ENCODE measurements at places on chromosomes 16 and 17. TPM values are rescaled to one million over a fixed set of nuclear protein-coding genes. Genes with fewer than 3 reads are reported as not detected.

ST6GALNAC2 gene
- 5.6 TPM for total RNA-seq

- DNase-seq: no peak
Measured at GRCh38 chr16:55297910-55298479, 26.0 kb upstream of the IRX6 start.

C1QL1 gene
- 0.55 TPM for total RNA-seq

DNA sequence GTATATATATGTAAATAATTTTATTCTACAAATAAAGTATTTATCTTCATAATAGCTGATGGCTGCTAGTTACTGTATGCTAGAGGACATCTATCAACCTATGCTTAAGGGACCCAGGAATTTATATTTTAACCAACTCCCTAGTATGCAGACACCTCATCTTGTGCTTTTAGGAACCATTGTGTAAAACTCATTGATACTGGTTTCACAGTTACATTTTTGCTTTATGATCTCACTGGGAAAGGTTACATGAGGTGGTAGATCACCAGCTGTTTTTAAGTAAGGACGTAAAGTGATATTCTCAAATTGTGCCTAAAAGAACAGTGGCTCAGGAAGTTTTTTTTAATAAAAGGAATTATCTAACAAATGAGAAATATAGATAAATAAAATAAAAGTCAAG lies 56.4 kb downstream of the VMP1 start:
- DNase-seq: no peak

DNA sequence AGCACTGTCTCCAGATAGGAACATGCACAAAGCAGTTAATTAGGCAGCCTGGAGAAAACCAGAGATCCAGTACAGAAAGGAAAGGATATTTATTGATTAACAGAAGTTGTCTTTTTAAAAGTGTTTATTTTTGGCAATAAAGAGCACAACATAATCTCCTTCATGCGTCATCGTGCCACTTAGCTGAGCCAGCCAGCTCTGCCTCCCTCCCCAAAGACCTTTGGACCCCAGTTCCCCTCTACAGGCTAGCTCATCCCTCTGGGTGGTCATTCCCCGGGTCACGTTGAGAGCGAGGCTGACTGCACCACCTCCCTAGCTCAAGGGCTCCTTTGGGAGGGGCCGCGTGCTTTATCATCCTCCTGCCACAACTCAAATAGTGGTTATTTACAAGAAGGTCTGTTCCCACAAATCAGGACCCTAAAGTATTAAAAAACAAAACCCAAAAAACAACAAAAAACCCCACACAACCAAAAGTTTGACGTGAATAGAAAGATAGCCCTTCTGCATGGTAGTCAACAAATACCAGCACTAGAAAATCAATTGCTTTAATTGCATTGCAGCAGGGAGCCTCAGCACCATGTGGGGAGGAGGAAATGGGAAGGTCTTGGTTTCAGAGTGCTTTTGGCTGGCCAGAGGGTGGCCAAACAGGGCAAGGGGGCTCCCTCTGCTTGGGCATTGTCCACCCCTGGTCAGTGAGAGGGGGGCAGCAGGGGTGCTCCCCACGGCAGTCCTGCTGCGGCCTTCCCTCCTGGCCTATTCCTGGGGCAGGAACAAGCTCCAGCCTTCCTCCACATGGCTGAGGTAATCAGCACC lies 9.6 kb downstream of the POLR2C start:
- no peak for DNase-seq

GRCh38 chr17:181245-182049 lies at the start of gene DOC2B:
Gene DOC2B (minus strand): TSS chr17:181650. CDS start chr17:181479, 171 bp downstream.
- DNase-seq: peak; percentile 68

G6PC1 gene
- not detected for total RNA-seq

DNA sequence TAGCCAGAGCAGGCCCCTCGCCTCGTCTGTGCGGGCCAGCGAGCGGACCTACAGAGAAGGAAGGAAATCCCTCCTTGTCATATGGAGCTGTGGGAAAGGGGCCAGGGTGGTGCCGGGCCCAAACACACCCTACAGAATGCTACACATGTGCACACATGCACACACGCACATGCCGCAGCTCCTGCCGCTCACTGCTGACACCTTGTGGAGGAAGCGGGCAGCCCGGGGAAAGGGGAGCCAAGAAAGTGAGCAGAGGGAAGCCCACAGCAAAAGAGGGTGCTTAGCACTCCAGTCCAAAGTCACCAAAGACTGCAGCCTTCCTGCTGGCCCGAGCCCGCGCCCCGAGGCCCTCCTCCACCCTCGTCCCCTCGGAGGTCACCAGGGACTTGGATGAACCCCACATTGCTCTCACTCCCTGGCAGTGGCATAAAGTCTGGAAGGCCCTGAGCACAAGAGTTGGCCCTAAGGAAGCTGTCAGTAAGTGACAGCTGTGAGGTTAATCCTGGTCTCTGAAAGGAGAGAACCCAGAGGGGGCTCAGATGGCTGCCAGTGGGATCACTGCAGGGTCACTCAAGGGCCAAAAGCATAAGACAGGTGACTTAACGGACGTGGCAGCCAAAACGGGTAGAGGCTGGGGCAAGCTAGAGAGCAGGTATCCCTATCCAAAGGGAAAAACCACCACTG lies 68.2 kb downstream of the MYO18A start:
- DNase-seq: peak; percentile 76

- DNase-seq: no peak
Measured at GRCh38 chr16:69348222-69348621, 3.4 kb downstream of the TMED6 start.

- no peak for DNase-seq
Measured at GRCh38 chr17:28788100-28788499, 44.3 kb downstream of the TRAF4 start.

DNA sequence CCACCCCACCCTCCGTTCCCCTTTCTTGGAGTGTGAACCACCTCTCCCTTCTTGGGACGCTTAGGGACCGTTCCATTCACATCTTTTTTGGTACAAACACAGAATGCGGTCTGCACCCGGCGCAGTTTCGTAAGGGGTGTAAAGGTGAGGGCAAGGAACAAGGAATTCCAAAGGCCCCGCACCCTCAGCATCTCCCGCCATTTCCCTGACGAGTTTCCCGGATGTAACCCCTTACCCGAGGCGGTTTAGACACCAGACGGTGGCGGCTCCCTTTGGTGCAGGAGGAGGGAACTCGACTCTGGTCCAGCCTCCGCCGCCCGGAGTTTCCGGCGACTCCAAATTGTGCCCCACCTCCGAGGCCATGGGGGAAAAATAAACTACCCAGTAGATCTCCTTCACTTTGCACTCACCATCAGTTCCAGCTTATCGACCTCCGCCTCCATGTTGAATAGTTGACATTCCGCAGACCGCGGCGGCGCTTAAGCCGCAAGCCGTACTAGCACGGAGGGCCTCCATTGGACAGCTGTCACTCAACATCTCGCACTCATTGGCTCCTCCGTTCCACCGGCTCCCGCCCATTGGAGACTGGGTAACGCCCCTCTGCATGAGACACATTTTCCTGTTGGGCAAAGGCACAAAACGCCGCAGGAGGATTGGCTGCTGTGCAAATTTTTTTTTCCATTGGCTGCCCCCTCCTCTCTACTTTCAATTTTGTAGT lies at the start of gene SKA2:
Gene SKA2 (minus strand): TSS at position 466 of the 718 bp plus-strand sequence. CDS start 23 bp downstream, at position 443.
- DNase-seq: no peak

FBXW10B gene
- 2.6 TPM for total RNA-seq

APOBR gene
- total RNA-seq: 1.9 TPM

TEKT1 gene
- total RNA-seq: not detected

DNA sequence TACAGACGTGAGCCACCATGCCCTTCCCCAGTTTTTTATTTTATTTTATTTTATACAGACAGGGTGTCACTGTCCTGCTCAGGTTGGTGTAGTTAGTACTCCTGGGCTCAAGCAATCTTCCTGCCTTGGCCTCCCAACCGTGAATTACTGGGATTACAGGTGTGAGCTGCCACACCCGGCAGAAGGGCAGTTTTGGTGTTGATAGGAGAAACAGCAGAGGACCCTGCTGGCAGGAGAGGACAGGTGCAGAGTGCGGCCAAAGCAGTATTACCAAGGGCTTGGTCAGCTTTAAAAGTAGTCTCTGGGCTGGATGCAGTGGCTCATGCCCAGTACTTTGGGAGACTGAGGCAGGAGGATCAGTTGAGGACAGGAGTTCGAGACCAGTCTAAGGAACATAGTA lies 22.9 kb downstream of the FOXK2 start:
- no peak for DNase-seq

DNA sequence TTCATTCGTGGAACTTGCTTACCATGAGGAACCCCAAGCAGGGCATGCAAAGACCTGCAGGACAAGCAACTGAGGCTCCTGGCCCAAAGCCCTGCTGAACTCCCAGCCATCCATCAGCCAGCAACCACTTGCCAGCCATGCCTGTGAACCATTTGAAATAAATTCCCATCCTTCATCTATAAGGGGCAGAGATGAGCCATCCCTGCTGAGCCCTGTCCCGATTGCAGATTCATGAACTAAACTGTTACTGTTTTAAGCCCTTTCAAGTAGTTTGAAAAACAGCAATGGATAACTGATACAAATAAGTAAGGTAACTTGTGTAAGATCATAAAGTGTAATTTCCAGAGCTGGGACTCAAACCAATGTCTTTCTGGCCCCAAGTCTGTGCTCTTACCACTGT lies 114.4 kb upstream of the WSCD1 start:
- no peak for DNase-seq

All from adrenal gland (tissue), 19 donors.